ENCODE measurements at places on chromosomes 16 and 17.

GRCh38 chr17:13575922-13576419 lies 25.8 kb downstream of the HS3ST3A1 start:
- peak; percentile 85 for DNase-seq

- DNase-seq = no peak
Observed at GRCh38 chr17:79305768-79306423, 231.3 kb downstream of the ENGASE start.

DNA sequence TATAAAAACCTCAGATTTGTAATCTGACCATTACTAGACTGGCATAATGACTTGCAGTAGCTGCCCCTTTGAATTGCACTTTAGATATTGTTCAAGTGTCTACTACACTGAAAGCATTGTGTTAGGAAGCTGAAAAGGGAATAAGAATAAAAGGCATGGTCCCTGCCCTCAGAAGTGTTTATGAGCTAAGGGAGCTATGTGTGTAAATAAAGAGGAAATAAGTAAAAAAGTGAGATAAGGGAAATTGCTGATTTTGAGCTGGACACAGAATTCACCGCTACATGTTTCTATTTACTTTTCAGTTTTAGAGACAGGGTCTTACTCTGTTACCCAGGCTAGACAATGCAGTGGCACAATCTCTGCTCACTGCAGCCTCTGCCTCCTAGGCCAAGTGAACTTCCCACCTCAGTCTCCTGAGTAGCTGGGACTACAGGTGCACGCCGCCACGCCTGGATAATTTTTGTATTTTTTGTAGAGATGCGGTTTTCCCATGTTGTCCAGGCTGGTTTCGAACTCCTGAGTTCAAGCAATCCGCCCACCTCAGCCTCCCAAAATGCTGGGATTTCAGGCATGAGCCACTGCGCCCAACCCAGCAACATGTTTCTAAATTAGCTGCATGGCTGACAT lies 57.0 kb downstream of the GRB2 start:
- no peak for DNase-seq

DNA sequence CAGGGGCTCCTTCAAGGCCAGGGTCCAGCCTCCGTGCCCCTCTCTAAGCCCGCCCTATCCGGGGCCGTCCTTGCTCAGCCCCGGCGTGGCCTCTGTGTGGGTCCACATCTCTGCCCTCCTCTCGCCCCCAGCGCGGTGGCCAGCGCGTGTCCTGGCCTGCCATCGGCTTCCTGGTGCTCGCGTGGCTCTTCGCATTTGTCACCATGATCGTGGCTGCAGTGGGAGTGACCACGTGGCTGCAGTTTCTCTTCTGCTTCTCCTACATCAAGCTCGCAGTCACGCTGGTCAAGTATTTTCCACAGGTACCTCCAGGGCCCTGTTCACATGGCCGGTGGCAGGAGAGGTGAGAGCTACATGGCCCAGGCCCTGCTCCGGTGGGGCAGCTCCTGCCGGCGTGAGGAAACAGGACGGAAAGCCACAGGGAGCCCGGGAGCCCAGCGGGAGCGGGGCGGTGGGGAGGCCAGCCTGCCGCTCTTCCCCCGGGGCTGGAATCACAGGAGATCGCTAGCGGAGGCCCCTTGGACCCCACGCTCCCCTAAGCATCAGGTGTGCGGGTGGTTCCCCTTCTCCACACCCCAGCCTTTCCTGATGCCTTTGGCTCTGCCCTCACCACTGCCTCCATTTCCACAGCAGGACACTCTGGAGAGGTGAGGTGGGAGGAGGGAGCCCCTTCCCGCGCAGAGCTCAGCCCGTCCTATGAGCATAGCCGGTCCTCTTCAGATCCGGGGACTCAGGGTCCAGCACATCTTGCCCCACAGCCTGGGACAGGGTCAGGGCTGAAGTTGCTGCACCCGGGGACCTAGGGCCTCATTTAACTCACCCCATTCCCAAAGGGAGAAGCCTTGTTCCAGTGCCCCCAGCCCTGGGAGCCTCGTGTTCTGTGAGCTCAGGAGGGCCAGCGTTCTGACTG lies 10.2 kb downstream of the TAX1BP3 start:
- DNase-seq = peak; percentile 37

DNA sequence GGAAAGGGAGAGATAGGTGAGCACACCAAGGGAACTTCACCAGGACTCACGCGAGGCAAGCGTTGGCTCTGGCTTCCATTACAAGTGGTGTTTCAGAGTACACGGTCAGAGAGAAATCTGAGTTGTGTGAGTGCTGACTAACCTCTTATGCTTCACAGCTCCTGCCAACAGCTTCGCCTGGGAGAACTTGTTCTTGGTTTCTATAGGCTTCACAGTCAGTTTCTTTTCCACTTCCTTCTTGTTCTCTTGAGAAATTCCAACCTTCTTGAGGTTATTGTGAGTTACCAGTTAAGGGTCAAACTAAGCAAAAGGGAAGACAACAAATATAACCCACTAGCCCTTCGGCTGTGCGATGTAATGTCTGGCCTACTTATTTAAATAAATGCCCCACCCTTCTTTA lies 18.9 kb downstream of the PSME3IP1 start:
- no peak for DNase-seq

DNA sequence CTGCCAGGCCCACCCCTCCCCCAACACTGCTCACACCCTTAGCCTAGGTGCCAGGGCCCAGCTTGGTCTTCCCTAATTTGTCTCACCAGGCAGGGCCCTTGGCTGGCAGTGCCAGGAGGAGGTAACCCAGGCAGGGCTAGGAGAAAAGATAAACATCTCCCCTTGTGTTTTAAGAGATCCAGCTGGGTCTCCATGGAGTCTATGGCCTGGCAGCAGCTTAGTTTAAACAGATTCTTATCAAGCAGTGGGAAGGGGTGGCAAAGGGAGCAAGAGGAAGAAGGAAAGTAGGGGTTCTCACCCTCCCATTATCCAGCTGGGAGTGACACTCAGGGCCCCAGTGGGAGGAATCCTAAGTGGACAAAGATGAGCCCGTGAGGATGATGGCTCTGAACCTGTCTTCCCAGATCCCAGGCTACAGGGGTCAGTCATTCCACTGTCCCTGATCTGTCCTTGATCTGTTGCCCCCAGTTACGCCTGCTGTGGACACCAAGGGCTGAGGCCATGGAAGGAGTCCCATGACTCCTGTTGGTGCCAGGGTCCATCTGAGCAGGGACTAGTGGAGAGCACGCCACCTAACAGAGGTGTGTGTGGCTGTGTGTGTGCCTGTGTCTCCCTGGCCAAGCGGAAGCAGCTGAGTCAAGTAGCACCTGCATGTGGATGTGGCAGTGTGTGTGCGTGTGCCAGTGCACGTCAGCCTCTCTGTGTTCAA lies 47.4 kb upstream of the MEIOC start:
- DNase-seq = peak; percentile 56

DNA sequence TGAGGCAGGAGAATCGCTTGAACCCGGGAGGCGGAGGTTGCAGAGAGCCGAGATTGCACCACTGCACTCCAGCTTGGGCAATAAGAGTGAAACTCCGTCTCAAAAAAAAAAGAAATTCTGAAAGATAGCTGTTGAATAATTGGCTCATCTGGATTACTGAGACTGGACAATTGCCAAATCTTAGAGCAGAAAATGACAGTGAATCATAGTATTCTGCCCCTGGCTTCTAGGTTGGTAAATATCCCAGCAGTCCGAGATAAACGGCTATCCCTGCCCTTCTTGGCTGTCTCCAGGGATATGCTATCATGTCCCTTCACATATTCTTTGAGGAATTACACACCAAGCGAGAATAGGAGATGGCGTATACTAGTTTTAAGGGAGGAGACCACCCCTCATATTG lies 35.5 kb upstream of the METTL16 start:
- DNase-seq = no peak

- no peak for DNase-seq
Observed at GRCh38 chr16:51509336-51509735, 358.3 kb upstream of the SALL1 start.

DNA sequence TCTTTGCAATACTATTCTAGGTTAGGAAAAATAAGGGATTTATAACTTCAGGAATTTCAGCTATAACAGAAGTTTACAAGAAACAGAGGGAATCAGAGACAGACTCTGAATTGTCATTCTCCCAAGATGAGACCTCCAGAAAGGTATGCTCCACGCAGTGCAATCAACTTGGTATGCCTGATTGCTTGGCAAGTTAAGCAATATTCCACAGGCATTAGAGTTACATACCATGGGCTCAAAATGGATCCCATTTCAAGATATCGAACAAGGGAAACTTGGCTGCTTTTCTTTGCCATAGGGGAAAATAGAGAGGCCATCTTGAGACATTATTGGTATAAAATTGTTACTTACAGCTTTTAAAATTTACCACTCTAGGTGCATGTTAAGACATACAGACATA lies 615.6 kb upstream of the SOX9 start:
- no peak for DNase-seq

- no peak for DNase-seq
Observed at GRCh38 chr17:34817252-34818035, 143.8 kb downstream of the CCT6B start.

GRCh38 chr16:11180489-11180888 lies 75.5 kb downstream of the SOCS1 start:
- no peak for DNase-seq

- peak; percentile 27 for DNase-seq
Observed at GRCh38 chr17:64005734-64006167, 7.6 kb downstream of the PRR29 start.

DNA sequence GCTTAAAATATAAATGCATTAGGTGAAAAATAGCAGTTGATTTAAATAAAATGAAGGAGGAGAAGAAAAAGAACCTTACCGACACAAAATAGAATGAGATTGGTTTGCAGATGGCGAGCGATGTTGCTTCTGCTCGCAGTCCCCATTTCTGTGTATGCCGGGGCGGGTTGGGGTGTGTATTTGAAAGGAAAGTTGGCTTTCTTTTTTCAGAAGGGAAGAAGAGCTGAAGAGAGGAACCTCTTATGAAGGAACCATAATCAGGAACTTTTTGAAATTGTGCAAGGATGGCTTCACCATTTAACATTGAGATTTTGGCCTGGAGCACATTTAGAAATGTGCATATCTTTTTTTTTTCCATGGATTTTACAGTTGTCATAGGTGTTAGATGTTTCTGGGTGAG lies at the start of gene IGSF6:
IGSF6 (minus strand) TSS at position 156 of the 400 bp plus-strand sequence; CDS start at position 146, 10 bp downstream.
- no peak for DNase-seq

- DNase-seq = no peak
Observed at GRCh38 chr17:79365836-79366770, 244.7 kb downstream of the RBFOX3 start.

DNA sequence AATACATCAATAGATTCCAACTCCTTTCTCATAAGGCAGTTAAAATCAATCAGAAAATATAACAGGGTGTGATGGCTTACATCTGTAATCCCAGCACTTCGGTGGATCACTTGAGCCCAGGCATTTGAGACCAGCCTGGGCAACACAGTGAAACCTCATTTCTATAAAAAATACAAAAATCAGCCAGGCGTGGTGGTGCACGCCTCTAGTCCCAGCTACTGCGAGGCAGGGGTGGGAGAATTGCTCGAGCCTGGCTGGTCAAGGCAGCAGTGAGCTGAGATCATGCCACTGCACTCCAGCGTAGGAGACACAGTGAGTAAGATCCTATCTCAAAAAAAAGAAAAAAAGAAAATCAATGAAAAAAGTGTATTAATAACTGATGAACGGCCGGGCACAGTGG lies 258.6 kb downstream of the NTN1 start:
- DNase-seq = no peak

- no peak for DNase-seq
Observed at GRCh38 chr16:56776562-56776961, 46.6 kb downstream of the NUP93 start.

DNA sequence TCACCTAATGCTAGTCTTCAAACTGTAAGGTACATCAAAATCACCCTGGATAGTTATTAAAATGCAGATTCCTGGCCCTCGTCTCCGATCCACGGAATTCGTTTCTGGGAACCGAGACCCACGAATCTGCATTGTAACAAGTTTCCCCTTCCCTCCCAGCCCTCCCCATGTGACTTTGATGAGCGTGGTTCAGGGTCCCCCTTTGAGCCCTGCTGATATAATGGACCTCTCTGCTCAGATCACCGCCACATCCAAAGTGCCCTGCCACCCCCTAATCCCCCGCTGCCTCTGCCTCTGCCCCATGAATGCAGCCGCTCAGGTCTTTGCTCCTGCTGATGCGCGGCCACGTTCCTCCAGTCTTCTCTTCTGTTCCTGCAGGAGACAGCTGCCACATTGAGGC lies 283.1 kb downstream of the SNX29 start:
- DNase-seq = no peak

- DNase-seq = peak; percentile 30
Observed at GRCh38 chr17:8871081-8871581, 3.7 kb upstream of the PIK3R6 start.

- DNase-seq = no peak
Observed at GRCh38 chr16:64051824-64052223, 1070.0 kb downstream of the CDH11 start.

GRCh38 chr16:67965668-67966548 lies 2.5 kb downstream of the SLC12A4 start:
- DNase-seq = no peak

GRCh38 chr17:51079049-51079448 lies 41.6 kb downstream of the SPAG9 start:
- DNase-seq = no peak

DNA sequence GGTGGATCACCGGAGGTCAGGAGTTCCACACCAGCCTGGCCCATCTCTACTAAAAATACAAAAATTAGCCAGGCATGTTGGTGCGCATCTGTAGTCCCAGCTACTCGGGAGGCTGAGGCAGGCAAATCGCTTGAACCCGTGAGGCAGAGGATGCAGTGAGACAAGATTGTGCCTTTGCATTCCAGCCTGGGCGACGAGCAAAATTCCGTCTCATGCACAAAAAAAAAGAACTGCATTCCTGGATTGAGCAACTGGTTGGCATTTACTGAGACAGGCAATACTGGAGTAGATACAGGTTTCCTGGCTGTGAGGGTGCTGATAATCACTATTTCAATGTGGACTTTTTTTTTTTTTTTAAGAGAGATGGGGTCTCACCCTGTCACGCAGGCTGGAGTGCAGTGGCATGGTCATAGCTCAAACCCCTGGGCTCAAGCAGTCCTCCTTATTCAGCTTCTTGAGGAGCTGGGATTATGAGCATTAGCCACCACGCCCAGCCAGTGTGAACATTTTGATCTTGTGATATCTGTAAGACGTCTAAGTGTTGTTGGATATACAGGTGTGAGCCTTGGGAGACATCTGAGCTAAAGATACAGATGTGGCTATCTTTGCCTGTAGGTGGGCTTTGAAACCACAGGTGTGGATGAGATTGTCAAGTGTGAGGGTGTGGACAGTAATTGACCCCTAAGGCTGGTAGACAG lies 5.8 kb downstream of the CYB5D2 start:
- no peak for DNase-seq

GRCh38 chr17:11240041-11240840 lies 772 bp upstream of the SHISA6 start:
- DNase-seq = peak; percentile 78

All from H9 (cell line).